Activated CD8-positive, alpha-beta memory T cell treated with anti-CD3 and anti-CD28 coated beads for 4 hours (primary cell): ENCODE measurements at places on chromosomes 2 and 18.

DNA sequence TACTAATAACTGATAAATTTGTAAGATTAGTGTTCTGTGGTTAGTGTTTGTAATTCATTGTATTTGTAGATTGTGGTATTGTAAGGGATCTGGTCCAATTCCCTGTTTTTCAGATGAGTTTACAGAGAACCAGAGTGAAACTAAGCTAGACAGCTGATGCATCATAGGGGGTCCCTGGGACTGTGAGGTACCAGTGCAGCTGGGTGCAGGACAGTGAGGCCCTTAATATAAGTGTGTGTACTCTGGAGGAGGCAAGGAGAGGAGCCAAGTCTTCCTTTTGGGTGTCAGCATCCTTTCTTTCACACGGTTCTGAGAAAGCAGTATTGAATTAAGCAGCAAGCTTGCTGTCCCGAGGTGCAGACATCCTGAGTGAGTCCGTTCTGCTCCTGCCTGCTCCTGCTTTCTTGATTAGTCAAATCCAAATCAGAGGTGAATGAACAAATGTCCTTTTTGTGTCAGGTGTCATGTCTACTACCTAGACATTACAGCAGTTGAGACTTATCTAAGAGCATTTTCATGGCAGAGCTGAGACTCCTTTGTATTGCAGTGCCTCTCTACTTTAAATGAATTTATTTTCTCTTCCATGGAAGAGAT, 194.9 kb downstream of the MCFD2 start:
- no peak for DNase-seq

DNA sequence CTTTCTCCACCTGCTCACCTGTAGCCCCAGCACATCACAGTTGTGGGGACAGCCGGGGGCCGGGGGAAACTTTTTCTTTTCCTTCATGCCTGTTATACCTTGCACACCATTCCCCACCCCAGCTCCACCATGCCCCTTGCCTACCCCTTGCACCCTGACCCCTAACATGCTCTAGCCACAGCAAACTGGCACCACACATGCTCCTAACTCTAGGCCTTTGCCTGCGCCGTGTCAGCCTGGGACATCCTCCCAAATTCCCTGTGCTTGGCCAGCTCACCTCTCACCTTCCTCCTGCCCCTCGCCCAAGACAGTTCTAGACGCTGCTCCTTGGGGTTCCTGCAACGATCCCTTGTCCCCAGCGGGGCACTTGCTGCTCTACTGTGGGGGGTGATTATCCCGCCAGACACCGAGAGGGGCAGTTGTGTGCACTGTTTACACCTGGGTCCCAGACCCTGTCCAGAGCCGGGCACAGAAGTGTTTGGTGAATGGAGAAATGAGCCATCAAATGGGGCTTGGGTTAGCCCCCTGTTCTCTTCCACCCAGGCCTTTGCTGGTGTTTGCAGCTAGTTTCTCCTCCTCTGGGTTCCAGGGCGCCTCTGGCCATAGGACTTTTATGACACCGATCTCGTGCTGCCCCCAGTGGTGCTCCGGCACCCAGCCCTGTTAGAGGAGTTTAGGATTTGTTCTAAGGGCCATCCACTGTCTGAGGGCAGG, 129.8 kb downstream of the CTIF start:
- DNase-seq: no peak

GRCh38 chr18:68316636-68317035, 398.3 kb downstream of the TMX3 start:
- no peak for DNase-seq

DNA sequence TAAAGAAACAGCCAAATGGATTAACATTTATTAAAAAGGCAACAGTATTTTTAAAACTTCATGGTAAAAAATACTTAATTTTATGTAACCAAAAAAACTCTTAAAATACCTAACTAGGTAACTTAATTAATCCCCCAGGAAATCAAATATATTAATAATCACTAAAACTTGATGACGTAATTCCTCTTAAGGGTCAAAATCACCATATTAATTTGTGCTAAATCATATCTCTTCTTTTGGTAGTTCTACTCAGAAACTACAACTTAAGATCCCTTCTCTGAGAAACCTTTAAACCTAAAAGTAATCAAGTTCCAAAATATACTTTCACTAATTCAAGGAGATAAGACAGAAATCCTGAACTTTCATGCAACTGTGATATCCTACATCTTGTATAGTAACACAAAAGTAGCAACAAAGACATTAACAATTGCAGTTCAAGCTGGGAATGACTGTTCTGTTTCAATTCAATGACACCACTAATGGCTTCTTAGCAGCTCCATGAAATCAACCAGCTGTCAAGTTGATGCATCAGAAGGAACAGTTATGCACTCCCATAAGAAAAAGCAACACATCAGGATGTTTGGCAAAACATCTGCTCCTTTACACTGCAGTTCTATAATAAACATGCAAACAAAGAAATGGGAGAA, 4.0 kb downstream of the BAZ2B start:
- no peak for DNase-seq

- DNase-seq: no peak
These were observed 33.5 kb downstream of the EPB41L3 start for GRCh38 chr18:5510135-5510846.
